ENCODE measurements at places on chromosomes 7 and 10.

DNA sequence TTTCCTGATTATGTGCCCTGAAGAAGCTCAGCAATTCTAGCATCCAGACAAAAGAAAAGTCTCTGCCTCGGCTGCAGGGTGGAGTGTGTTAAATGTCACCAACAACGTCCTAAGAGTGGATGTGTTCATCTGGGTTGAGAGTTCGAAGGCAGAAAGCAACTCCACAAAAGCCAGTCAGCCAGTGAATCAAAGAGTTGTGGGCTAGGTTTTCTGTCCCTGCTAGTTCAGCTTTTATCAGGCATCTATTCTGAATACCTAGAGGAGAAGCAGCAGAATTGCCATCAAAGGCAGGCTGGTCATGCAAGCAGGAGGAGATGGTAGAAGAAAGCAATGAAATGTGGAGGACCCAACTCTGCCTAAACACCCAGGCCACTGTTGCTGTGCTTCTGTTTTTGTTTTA is 205.2 kb downstream of the KLF6 start:
- DNase-seq: no peak

- DNase-seq: no peak
Measured at GRCh38 chr10:32163071-32163761, 107.0 kb upstream of the KIF5B start.

- DNase-seq: no peak
Measured at GRCh38 chr10:88288320-88289059, 294.6 kb downstream of the RNLS start.

DNA sequence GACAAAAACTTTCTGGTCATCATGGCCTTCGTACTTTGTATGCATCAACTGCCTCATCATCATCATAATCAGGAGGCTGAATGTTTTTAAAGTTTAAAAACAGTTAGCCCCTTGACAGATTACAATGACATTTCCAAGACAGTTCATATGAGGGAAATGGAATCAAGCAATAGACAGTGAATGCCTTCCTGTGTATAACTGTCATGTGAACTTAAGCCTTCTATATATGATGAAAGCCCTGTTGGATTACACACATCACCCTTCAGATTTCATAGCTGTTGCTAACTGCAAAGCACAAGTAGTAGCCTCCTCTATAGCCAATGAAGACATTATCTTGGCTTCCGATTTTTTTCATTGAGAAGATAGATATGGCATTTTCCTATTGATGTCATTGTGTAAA is 154.0 kb downstream of the PLXDC2 start:
- no peak for DNase-seq

DNA sequence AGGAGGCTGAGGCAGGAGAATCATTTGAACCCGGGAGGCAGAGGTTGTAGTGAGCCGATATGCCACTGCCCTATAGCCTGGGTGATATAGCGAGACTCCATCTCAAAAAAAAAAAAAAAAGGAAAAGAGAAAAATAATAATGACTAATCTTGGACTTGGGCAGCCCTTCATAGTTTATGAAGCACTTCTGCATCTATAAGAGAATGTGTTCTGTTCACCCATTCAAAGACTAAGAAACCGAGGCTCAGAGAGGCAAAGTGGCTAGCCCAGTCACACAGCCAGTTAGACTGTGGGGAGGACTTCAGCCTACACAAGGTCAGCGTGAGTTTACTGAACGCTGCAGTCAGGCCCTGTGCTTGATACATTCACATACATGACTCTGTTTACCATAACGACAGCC is 46.9 kb downstream of the UNC5B start:
- DNase-seq: no peak

- no peak for DNase-seq
Measured at GRCh38 chr7:137603043-137603442, 243.7 kb downstream of the DGKI start.

- DNase-seq: no peak
Measured at GRCh38 chr10:27564880-27565279, 60.8 kb downstream of the RAB18 start.

DNA sequence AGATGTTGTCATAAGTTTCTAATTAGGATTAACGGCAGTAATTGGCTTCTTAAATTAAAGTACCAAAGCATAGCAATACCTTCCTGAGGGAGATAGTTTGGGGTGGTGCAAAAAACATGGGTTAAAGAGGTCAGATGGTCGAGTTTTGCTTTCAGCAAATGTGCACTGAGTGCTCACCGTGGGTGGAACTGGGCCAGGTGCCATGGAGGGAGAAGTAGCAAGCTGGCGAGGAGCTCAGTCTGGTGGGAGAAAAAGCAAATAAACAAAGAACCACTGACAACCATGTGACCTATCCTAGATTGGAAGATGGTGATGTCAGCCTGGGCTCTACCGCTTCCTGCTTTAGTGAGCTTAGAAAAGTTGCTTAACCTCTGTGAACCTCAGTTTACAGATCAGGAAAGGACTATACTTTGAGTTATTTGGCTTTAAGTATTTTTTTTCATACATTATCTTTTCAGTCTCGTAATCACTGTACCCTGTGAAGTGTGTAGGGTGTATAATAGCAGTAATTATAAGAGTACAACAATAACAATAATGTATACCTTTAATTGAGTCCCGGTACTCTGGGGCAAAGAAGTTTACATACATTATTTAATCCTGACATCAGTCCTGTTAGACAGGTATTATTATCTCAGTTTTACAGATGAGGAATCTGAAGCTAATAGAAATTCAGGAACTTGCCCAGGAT is 69.0 kb upstream of the PDCD4 start:
- DNase-seq: peak; percentile 15

DNA sequence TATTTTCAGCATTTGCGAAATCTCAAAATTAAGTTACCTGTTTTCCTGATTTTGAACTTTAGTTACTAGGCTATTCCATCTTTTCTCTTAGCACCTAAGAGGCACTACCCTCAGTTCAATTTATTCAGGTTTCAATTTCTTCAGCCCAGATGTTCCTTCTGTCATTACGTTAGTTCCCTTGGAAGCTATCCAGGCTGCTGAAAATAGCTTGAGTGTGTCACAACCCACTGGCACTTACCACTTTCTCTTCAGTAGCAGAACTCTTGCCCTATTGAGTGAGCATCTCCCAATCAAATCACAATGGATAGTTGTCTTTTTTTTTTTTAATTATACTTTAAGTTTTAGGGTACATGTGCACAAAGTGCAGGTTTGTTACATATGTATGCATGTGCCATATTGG is 332.7 kb upstream of the LRGUK start:
- no peak for DNase-seq

DNA sequence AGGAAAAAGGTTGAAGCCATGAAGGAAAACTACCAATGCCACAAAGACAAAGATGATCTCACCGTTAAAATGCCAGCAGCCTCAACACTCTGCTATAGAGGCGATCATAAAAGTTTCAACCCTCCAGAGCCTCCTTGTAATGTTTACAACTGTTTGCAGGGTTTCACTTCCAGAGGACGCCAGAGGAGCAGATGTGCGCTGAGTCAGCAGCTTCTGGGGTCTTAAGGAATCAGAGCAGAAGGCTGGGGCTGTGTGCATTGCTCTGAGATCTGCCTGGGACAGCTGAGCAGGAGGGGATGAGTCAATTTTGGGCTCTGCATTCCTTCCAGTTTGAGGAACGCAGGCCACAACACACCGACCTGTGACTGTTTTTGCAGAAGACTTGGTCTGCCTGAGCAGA is 98.3 kb downstream of the TMEM130 start:
- no peak for DNase-seq

DNA sequence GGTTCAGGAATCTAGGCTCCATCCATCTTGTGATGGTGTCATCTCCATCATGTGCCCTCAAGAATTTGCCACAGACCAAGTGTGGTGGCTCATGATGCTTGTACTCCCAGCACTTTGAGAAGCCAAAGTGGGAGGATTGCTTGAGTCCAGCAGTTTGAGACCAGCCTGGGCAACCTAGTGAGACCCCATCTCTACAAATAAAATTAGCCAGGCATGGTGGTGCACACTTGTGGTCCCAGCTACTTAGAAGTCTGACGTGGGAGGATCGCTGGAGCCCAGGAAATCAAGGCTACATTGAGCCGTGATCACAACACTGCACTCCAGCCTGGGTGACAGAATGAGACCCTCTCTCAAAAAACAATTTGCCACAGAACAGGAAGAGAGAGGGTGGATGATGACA is 53.0 kb upstream of the SEPHS1 start:
- no peak for DNase-seq

- no peak for DNase-seq
Measured at GRCh38 chr10:89301232-89301631, 614 bp upstream of the IFIT2 start.

DNA sequence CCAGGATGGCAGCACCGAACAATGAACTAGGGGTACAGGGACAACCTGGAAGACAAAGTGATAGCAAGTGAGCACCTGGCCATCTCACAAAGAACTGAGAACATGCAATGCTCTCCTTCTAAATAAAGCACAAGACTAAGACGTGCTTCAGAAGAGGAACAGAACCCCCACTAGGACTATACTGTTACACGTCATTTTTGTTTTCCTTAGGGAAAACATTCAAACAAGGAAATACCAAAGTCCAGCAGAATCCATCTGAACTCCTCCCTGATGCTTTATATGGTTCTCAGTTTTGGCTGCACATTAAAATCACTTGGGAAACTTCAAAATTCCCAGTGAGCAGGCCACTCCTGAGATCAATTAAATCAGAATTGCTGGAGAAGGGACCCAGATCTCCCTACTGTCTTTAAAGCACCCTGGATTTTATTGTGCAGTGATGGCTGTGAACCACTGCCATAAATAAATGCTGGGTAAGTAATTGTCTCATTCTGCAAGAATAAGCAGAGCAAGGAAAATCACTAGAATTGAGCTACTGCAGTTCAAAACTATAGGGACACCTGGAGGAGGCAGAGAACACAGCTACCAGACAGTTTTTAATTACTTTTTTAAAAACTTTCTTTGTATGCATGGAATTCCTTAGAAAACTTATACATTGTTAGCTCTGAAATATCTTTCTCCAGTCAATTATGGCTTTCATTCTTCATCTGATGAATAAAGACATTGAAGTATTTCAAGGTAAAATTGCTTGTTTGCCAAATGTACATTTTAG is 866.5 kb upstream of the GHITM start:
- DNase-seq: no peak

DNA sequence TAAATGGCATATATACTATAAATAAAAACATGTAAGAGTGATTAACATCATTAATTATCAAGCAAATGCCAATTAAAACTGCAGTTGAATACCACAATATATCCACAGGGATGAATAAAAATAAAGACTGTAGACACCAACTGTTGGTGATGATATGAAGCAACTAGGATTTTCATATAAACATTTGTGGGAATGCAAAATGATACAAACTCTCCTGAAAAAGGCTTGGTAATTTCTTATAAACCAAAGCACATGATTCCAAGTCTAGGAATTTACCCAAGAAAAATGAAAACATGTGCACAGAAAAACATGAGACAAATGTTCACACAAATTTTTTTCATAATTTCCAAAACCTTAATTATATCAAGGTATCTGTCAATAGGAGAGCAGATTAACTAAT is 448.1 kb downstream of the ETV1 start:
- no peak for DNase-seq

- no peak for DNase-seq
Measured at GRCh38 chr10:10914144-10914543, 103.5 kb upstream of the CELF2 start.

GRCh38 chr7:2231992-2232765 is 566 bp downstream of the MAD1L1 start:
- DNase-seq: no peak

- DNase-seq: no peak
Measured at GRCh38 chr7:151748733-151749132, 128.2 kb downstream of the PRKAG2 start.

- no peak for DNase-seq
Measured at GRCh38 chr7:83475420-83475819, 173.5 kb downstream of the SEMA3E start.

Measured in activated naive CD4-positive, alpha-beta T cell (primary cell).